Stimulated activated CD4-positive, alpha-beta T cell treated with anti-CD3 and anti-CD28 coated beads, Interleukin-1b, Interleukin-23, amount 100 ng/mL, for 1 hour (primary cell): ENCODE measurements at places on chromosomes 1 and 21.

DNA sequence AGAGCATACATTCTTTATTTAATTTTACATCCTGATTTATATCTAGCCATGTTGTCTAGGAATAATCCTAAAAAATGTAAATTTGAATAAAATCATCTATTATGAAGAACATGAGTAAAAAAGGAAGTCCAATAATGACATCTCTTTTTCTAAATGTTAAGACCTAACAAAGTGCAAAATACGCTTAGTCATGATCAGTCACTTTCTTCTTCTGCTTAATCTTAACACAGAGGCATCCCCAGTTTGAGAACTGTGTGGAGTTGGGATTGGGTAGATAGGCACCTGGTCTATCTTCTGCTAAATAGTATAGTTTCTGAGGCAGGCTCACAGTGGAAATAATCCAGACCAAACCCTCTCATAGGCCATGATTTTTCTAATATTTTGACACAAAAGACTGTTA lies 311.7 kb upstream of the LRRC7 start:
- DNase-seq: no peak

DNA sequence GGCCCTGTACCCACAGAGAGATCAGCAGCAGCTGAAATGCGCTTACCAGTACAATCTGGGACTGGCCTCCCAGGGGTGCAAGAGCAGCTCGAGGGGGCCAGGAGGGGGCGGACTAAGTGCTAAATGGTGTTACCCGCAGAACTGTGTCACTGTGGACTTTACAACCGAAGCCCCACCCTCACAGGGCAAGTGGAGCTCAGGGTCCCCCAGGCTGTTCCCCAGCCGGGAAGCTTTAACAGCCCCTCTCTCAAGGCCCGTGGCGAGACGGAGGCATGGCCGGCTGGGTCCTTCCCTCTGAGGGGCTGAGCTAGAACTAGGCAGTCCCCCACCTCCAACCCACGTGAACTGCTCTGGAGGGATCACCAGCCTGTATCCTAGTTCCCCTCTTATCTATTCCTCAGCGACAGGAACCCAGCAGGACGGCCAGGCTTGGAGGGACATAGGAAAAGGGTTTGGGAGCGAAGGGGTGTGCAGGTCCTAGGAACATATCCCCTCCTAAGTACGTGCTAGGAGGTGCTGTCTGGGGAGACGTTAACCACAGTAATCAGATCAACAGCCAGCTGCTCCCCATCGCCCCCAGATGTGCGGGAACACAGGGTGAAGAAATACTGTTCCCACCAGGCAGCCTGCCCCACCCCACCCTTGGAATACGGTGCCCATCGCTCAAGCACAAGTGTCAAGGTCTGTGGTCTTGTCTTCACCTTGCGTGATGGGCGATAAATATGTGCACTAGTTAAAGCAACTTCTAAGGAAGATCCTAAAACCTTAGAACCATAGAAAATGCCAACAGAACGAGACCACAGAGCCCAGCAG lies 24.4 kb downstream of the ZBTB17 start:
- no peak for DNase-seq

DNA sequence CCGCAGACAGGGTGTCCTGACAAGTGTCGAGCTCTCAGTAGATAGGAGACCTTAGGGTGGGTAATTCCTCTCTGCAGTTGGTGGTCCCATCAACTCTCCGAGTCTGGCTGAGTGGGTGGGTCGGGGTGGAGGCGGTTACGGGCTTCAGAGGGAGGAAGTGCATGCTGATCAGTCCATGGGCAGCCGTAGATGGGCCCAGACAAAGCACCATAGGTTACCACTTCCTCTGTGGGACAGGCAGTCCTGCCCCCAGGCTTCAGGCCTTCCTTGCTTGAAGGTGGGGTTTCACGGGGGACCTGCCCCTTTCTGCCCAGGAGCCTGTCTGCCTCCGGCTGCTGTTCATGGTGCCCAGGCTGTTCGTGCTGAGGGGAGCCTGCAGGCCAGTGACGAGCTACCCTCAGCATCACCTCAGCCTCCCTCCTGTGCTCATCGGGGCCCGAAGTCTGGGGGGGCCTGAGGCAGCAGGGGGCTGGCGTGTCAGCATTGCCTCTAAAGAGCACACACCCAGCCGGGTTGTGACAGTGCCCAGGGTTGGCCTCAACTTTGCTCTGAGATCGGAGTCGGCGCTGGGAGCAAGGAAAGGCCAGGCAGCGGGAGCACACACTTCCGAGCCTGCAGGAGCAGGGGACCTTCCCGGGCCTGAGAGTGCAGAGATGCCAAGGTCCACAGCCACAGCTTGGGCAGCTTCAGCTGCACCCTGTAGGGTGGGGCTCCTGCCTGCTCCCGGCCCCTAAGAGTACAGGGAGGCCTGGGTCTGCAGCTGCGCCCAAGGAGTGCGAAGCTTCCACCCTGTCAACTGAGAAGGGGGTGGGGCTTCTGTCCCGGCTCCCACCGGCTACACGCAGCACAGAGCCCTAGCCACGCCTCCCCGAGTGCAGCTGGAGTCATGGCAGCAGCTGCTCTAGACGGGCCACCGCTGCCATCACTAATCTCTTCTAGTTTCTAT lies 225.4 kb upstream of the NRIP1 start:
- no peak for DNase-seq

DNA sequence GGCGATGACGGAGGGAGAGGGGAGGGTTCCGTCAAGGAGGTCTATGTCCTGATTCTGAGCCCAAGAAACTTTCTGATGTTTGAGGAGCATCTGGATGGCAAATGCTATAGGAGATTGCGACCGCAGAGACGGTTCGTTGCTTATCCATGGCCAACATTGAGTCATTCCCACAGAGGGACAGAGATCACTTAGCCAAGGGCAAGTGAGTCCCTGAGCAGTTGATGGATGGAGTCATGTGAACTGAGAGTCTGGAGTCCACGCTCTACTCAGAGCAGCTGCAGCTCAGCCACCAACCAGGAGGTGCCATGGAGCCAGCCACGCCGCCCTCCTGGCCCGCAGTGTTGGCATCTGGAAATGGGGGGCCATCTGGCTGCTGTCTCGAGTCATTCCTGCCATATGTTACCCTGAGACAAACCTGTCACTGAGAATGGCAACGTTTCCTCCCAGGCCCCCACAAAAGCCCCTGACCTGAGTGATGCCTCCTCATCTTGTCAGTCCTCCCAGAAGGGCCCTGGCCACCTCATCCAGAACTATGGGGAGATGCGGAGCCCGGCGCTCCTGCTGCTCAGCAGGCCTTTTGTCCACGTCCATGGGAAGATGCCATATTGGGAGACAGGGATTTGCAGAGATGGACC lies 58.6 kb downstream of the ATP5PO start:
- no peak for DNase-seq

DNA sequence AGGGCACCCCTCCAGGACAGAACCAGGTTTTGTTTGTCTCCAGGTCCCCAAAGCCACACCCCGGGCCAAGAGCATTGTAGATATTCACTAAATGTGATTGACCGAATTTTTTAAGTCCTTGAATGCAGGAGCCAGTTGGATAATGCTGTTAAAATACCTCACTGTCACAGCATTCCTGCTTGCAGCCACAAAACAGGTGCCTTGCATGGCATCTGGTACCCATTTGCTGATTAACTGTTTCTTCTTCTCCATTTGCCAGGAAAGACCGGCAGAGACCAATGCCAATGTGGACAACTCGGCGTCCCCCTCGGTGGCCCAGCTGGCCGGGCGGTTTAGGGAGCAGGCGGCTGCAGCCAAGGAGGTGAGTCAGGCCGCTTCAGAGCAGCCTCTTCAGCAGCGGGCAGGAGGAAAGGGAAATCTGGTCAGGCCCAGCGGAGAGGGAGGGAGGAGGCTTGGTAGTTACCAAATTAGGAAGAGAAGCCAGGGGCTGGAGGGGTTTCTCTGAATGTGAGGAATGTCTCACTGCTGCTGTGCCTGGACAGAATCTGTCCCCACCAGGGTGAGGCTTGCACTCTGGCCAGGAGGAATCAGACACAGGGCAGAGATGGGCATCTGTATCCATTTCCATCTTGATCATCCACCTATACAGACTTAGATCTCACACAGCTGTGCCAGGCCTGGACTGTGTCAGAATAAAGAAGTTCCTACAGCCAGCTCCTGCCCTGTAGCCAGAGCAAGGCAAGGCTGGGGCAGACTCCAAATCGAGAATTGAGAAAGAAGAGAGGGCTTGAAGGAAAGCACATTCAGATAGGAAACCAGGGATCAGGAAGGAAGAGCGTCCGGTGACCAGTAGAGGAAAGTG lies 37.9 kb upstream of the MPZL1 start:
- DNase-seq: no peak

DNA sequence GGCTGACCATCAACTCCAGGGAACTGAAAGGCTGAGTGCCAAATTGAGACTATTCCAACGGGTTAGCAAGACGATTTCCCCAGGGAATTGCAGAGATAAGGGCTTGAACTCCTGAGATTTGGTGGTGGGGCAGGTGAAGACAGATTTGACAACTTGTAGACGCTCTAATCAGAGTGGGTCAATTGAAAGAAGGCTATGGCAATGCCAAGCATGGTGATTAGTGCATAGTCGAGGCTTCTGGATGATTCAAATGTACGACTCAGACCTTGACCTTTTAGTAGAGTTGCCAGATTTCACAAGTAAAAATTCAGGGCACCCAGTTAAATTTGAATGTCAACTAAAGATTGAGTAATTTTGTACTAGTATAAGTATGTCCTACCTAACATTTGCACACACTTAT lies 302.1 kb upstream of the SPAG17 start:
- DNase-seq: no peak

DNA sequence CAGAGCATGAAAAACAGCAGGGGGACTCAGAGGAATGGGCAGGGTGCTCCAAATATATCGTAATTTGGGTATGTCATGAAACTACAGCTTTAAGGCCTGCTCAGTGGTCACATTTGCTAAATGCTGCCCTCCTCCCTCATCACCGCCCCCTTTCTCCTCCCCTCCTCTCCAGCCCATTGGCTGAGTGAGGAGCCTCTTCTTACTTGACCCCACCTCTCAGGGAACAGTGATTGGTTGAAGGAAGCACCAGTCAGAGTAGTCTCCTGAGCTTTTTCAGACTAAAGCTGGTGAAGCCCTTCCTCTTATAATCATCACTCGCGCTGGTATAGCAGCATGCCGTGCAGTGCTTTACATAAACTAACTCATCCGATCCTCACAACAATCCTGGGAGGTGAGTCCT lies 10.0 kb upstream of the TTC39A start:
- DNase-seq: no peak

DNA sequence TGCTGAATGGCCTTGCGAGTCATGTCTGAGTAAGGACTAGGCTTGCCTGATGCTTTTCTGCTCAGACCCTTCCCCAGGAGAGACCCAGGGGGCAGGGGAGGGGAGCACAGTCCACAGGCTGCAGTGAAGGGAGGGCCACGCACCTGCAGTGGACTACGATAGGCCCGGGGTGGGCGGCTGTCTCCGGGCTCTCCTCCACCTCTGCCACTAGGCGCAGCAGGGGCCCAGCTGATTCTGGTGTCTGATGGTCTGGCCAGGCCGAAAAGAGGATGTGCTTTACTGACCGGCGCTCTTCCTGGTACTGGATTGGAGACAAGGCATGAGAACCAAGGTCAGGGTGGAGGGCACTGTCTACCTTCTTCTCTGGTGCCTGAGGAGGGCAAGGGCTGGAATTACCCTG lies 7.9 kb upstream of the ARL8A start:
- DNase-seq: no peak

- no peak for DNase-seq
These were observed 497.1 kb downstream of the AGBL4 start for GRCh38 chr1:49526672-49527071.

DNA sequence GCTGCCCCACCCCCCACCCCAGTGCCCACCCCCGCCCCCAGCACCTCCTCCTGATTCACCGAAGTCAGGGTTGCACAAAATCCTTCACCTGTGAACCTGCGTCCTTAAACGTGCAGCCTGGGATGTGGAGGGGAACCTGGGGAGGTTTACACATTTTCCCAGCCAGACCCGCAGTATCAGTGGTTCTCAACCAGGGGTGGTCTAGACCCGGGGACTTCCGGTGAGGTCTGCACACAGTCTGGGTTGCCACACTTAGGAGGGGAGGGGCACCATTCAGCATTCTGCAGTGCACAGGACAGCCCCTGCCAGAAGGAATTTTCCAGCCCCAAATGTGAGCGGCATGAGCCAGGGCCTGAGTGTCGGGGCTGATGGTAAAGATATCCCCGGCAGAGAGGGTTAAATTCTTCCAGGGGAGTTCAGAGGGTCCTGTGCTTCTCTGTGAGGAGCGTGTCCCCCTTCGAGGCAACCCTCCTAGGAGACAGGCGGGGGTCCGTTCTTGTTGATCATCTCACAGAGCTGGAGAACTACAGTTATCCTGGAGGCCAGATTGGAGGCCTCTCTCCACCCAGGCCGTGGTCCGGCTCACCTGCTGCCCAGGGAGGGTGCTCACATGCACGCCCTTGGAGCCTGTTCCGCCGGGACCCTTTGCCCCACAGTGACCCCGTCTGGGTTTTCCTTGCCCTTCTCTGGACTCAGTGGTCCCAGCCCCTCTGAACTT lies 113.6 kb downstream of the SIK1 start:
- no peak for DNase-seq

GRCh38 chr1:59604191-59604590 lies 210.6 kb upstream of the HOOK1 start:
- DNase-seq: no peak

DNA sequence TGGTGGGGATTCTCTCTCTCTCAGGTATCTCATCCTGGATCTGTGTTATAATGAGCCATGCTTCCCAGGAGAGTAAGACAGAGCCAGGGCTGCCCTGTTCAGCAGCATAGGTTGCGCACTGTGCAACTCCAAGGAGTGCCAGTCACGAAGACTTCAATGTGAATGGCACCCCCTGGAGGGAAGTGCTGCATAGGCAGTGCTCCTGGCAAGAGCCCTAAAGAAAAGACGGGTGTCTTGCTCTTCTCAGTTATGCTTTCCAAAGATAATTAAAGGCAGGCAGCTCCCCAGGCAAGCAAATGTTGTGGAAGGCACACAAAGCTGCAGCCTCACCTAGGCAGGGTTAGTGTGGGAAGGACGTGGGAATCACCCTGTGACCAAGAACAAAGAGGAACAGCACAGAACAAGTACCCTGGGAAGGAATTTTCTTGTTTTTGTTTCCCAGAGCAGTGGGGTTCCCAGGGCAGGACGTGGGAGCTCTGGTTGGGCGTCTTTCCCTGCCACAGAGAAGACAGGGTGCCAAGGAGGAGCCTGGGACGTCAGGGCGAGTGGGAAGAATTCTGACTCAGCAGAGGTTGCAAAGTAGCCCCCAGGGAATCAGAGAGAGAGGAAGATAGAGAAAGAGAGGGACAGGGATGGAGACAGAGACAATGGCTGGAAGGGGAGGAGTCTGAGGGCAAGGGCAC lies 120.9 kb downstream of the KCNN3 start:
- DNase-seq: no peak

- DNase-seq: peak; percentile 50
These were observed 8.6 kb upstream of the ACTRT2 start for GRCh38 chr1:3012456-3013291.

GRCh38 chr1:88867743-88868521 lies 23.4 kb downstream of the GTF2B start:
- DNase-seq: no peak

DNA sequence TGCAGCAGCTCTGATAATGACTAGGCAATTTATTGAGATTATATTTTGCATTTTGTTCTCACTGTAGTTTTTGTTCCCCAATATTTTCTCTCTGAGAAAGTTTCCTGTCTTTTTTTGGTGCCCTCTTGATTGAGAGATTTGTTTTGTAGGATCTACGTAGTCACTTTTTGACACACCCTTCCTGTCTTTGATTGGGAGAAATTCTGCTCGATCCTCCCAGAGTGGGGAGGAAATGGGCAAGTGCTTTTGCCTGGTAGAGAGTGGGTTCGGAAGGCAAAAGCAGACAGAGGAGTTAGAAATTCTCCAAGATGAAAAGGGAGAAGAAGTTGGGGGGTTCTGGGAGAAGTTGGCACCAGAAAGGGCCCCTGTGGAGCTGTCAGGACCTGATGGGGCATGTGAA lies 42.1 kb upstream of the SYT6 start:
- no peak for DNase-seq
